ENCODE measurements at places on chromosomes 7 and 10. TPM values are rescaled to one million over a fixed set of nuclear protein-coding genes. Genes with fewer than 3 reads are reported as not detected.

Gene CCL26
- polyA plus RNA-seq, result not detected

DNA sequence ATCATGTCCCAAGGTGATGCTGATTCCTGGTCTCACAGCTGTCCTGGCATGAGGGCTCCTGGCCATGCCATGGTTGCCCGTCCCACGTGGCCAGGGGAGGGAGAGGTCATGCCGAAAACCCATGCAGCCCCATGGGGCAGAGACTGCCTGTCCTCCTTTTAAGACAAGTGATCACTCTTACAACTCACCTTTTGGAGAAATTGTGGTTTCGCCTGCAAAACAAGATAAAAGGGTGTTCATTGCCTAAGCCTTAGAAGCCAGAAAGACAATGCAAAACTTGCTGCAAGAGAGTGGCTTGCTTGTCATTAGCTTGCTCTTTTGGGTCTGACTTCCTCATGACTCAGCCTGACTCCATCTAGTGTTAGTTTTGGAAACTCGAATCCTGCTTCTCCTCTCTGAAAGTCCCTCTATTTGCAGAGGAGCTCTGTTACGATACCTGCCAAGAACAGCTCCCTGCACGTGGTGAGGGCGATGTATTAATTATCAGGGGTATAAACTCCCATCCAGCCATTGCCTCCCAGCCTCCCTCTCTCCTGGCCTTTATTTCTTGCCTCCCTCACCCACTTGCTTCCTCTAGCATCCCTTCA is 26.7 kb downstream of the TMEM273 start:
- no peak for DNase-seq

Gene AKR1C8
- not detected for polyA plus RNA-seq

- no peak for DNase-seq
Observed at GRCh38 chr10:77768039-77768438, 130.4 kb upstream of the KCNMA1 start.

- no peak for DNase-seq
Observed at GRCh38 chr10:3470191-3470590, 297.6 kb upstream of the PITRM1 start.

Gene EDRF1
- 10.3 TPM for polyA plus RNA-seq

Gene TBX20
- polyA plus RNA-seq, result not detected

DNA sequence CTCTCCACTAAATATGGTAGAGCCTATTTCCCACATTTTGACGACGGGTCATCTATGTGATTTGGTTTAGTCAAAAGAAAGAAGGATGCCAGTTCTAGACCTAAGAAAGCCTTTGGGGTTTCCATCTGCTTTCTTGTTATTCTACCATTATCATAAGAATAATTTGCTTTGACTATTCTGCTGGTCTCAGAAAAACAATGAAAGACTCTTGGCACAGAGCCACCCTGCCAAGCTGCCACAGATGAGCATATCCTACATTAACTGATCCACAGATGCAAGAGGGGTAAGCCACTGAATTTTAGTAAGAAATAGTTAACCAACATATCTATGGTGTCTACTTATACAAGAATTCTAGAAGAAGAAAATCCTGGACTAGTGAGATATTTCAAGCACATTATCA is 158.6 kb upstream of the MAGI2 start:
- DNase-seq, result no peak

- no peak for DNase-seq
Observed at GRCh38 chr10:116766837-116767634, 24.7 kb upstream of the HSPA12A start.

Measured in naive thymus-derived CD8-positive, alpha-beta T cell (primary cell).